ENCODE measurements at places on chromosomes 5 and 9.

GRCh38 chr9:134899818-134900217 lies 17.9 kb downstream of the FCN1 start:
- no peak for DNase-seq

DNA sequence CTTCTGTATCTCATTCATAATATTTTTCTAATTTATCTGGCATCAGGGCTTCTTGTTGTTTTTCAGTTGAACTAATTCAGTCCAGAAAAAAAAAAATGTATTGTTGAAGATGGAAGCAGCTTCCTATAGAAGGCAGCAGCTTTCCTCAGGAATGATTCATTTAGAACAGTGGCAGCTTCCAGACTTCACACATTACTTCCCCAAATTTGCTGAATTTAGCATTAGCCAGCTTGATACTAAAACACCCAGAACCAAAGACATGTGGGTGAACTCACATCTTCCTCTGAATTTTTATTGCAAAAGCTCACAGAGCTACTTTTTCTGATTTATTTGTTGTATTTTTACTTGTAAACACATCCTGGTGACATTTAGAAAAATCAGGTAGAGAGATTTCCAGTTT lies 53.8 kb downstream of the HCN1 start:
- DNase-seq: no peak

DNA sequence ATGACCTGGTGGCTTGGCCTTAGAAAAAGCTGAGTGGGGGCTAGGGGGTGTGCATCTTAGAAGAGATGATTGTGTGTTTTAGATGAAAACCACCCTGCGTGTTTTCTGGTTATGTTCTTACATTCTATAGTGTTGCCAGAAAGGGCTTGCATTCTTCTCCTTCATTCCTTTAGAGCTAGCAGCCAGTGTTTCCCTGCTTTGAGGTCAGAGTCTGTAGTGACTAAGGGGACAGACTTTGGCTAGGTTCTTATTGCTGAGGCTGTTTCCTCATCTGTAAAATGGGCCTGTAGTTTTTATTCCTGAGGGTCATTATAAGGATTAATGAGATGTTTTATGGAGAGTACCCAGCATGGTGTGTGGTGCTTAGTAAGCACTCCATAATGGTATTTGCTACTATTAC lies 6.4 kb downstream of the MAST4 start:
- DNase-seq: no peak

GRCh38 chr9:3742586-3742985 lies 216.8 kb upstream of the RFX3 start:
- DNase-seq: no peak

DNA sequence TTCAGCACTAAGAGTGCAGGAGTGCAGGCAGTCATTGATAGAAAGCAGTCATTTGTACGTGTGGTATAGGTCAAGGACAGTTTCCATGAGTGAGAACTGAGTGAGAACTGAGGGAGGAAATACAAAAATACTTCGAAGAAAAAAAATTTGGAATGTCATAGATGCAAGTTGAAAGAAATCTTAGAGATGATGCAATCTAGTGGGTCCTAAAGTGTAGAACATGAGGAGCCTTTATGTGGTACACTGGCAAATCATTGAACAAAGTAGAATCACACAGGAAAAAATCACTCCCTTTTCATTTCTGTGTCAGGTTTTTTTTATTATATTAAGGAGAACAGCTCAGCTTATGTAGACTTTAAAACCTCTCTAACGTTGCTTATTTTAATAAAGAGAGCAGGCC lies 26.4 kb upstream of the SLC1A1 start:
- peak; percentile 8 for DNase-seq

DNA sequence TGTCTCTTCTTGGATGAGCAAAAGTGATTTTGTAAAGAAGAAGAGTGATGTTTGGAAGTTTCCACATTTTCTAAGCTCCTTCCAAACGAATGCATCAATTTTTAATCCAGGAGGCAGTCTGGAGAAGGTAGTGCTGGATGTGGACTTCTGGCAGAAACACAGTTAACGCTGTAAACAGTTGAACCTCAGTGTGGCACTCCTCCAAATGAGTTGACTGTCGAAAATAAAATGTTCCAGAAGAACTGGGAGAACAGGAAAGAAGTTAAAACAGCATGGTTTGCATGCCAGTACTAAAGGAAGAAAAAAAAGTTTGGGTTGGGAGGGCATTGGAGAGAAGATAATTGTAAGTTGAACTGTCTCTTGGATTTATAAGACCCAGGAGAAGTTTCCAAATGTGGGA lies 6.5 kb downstream of the ZNF462 start:
- peak; percentile 56 for DNase-seq

DNA sequence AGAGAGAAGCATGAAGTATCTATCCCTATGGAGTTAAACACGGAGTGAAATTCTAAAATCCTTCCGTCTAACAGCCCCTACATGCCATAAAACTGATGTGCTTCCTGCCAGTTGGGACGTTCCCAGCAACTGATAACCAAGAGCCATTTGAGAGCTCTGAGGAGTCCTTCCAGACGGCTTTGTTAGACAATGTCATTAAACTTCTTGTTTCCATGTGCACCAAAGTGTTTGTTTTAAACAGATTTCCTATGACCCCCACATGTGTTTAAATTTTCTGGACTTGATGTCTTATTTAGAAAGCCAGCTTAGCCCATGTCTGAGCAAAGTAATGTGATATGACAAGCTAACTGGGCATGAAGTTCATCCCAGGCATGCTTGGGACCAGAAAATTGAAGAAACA lies 57.2 kb upstream of the LPAR1 start:
- peak; percentile 14 for DNase-seq

DNA sequence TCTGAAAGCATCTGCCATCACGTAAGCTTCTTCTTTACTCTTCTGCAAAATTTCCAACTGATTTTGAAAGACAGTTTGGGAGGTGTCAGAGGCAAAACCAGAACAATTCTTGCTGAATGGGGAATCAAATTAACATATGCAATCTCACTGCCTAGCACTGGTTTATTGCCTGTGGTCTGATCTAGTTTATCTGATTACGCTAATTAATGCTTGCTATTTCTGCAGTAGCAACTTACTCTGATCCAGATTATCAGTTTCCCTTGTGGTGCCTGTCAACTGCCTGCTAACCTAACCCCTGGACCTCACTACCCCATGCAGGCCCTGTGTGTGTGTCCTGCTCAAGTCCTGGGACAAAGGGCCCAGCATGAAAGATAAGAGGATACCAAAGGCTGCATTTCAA lies 40.3 kb downstream of the CCDC125 start:
- no peak for DNase-seq

DNA sequence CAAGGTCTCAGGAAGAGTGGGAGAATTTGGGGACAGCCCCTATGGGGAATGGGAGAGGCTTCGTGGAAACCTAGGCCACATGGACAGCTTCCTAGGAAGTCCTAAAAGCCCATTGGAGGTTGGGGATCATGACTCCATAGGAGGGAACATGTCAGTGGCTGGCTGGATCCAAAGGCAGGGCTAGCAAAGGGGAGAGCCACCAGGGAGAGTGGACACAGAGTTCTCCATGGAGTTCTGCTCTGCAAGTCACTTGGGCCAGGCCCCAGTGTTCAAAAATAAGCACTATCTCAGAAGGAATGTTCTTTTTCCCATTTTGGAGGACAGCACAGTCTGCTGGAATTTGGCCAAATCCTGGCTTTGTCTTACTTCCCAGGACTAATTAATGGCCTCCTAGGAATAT lies 140.6 kb upstream of the RAD23B start:
- DNase-seq: peak; percentile 44

All from cardiac fibroblast (primary cell).